ENCODE measurements at places on chromosomes 12 and 14.

DNA sequence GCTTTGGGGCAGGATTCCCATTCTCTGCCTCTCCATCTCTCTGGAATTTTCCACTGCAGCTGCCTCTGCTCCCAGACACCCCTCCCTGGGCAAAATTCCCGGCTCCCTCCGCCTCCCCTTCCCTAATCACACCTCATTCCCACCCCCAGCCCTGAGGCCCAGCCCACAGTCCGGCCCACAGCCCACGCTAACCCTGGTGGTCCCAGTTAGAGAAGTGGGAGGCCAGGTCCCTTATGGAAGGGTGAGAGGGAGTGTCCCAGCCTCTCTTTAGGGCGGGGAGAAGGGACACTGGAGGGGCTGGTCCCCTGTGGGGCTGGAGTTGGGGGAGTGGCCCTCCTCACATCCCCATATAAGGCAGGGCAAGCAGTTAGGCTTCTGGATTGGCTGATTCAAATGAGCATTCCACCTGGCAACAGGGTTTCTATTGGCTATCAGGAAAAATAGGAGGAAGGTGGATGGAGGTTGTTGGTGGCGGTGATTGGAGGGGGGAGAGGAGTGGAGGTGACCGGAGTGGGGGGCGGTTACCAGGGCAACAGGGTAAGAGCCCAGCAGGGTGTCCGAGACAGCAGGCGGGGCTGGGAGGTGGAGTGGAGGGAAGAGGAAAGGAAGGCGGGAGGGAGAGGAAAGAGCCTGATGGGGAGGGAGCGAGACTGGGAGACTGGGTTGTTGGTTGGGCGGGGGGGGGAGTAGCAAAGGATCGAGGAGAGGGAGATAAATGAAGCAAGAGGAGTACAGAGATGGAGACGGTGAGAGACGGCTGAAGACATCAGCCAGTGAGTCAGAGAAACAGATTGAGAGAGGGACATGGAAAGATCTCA is 1.9 kb upstream of the PTMS start:
- DNase-seq = peak; percentile 99

DNA sequence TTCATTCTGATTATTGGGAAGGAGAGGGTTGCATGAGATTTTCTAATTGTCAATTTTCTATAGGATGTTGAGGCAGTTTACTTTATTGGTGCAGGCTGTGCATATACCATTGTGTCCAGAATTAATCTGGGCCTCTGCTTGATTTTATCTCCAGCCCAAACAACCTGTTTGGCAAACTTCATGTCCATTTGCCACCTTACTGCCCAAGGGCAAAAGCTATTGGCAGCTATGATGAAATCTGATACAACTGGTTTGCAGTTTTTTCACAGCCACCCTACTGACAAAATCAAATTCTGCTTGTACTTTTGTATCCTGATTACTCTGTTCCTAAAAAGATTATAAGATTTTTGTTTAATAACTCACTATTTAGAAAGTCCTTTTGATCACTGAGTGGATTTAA is 789.2 kb upstream of the FBXO33 start:
- DNase-seq = no peak

- no peak for DNase-seq
Observed at GRCh38 chr14:37587131-37587803, 7.8 kb downstream of the FOXA1 start.

- no peak for DNase-seq
Observed at GRCh38 chr12:50220363-50220995, 53.3 kb upstream of the CERS5 start.

DNA sequence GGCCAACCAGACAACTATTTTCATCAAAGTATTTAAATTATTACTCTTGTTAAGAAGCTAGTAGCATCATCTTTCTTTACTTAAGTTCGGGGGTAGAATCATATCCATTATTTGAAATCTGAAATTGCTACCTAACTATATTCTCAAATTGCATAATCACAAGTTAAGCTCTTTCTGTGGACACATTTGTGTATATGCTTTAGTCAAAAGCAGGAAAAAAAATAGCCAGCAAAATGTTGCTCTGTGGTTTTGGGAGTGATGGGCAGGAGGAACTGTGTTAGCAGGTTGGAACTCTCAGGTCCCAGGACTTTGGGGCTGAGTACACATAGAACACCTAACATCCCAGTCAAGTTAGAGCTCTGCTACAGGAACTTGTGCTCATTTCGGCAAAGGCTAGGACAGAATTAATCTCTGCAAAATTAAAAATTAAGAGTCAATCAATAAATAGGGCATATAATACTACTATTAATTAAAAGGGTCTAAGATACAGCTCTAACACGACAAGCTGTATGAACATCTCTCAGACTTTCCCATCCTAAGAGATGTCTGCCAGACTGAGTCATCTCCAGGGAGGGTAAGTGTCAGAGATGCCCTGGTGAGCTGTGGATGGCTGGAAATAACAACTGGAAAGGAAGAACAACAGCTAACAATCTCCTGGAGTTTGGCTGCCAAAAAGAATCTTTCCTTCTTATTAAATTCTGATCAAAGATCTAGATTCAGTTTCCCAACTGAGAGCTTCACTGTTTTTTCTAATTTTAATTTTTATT is 203.5 kb upstream of the GZMB start:
- DNase-seq = no peak

DNA sequence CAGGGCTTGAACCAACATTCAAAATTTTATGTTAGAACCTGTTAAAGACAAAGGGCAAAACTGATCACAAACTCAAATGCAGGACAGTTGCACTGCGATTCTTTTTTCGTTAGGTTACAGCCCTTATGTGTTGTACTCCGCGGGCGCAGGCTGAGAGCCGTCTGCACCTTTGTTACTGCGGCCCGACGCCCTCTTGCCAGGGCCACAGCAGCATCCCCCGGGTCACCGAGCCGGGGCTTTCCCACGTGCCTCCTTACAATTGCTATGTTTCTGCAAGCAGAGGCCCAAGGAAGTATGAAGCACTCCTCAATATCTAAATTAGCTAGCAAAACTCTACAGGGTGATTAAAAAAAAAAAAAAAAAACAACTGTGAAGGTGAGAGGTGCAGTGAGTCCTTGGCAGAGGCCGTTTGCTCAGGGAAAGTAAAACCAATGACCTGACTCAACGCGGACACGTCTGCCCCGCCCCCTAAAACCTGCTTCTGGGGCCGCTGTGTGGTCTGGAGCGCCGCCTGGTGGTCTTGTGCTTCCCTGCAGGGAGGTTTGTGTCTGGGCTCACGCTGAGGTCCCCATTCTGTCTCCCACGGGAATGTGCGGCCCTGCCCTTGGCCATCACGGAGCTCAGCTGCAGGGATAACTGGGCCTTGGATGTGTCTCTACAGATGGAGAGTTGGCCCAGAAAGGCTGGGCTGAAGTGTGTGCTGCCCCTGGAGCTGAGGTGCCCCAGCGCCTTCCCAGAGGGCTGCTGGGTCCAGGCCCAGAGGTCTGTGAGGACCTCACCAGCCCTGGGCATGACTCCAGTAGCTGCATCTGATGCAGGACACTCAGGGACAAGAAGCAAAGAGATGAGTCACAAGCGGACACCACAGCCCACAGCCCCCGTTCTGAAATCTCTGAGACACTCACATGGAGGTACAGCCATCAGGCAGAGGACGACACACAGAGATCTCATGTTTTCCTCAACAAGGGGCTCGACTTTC is 418.5 kb downstream of the TMEM121 start:
- DNase-seq = peak; percentile 93

GRCh38 chr14:32312010-32312331 is 17.1 kb upstream of the AKAP6 start:
- no peak for DNase-seq

GRCh38 chr14:64754685-64755084 is 50.5 kb downstream of the PLEKHG3 start:
- no peak for DNase-seq

DNA sequence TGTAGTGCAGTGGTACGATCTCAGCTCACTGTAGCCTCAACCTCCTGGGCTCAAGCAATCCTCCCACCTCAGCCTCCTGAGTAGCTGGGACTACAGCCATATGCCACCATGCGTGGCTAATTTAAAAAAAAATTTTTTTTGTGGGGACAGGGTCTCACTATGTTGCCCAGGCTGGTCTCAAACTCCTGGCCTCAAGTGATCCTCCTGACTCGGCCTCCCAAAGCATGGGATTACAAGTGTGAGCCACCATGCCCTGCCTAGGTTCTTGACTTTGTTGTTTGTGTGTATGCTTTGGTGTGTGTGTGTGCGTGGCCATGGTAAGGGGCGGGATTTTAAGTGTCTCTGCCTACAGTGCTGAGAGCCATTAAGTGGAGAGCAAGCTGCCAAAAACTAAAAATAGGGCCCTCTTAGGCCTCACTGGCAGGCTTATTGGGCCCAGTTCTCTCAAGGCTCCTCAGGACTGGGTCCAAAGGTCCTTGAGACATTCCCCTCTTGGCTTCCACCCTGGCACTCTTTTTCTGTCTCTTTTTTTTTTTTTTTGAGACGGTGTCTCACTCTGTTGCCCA is 5.1 kb downstream of the COX14 start:
- no peak for DNase-seq

GRCh38 chr12:123148655-123149054 is 2.2 kb downstream of the PITPNM2 start:
- DNase-seq = no peak

DNA sequence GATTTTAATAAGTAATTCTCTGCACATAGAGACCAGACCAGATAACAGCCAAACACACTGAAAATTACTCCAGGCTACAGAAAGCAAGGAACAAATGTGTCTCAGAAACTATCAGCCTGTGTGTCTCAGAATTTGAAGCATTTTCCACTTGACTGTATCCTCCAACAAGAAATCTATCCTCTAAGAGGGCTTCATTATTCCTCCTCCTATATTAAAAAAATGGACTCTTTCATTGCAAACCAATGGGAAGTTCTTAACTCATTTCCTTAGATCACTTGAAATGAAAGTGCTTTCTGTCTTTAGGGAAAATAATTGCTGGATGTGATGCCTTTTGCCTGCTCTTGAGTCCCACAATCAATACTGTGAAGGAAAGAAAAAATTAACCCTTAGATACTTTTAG is 2.3 kb downstream of the ST8SIA1 start:
- DNase-seq = no peak

DNA sequence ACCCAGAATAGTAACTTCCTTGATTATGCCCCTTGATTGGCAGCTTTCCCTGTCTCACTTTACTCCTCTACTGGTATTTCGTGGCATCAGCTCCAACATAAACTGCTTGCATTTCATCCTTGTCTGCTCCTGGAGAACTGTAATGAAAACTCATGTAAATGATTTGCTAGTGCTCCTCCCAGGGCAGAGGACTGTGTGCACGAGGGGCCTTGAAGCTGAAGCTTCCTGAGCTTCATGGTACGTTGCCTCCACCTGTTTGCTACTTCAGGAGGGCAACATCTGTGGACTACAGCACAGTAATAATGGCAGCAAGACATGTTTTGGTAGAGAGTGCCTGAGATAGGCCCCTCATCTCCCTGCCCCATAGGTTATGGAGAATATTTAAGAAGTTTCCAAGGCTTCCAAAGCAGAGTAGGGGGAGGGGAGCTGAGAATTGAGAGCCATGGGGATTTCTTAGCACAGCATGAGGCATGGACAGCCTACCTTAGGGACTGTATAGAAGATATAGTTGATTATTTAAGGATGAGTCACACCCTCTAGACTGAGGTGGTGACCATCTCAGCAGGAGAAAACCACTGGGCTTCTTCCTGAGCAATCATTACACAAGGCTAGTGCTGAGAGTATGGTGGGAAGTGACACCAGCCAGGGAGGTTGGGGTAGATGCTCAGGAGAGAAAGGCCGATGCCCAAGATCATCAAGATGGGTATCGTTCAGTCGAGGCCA is 29.5 kb downstream of the CCDC198 start:
- DNase-seq = no peak

- no peak for DNase-seq
Observed at GRCh38 chr14:28361486-28361885, 405.1 kb upstream of the FOXG1 start.

DNA sequence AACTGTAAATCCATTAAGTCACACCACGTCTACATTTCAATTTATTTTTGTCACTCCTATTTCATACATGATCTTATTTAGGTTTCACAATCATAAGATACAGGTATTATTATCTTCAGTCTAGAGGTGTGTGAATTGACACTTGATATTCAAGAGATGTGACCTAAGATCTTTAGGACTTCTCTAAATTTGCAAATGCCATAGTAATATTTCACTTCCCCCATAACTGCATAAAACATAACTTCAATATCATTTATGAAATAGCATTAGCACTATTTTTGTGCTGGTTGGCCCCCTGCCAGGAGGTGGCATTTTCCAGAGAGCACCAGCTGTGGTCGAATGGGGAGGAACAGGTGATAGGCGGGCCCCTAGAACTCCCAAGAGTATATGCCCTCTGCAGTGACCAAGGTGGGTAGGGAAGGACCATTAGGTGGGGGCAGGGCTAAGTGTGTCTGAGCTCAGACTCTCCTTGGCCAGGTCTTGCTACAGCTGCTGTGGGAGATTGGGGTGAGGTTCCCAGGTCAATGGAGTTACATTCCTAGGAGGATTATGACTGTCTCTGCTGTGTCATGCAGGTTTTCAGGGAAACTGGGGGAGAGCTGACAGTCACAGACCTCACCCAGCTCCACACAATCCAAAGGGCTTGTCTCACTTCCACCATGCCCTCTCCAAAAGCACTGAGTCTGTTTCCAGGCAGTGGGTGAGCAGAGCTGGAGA is 49.2 kb upstream of the ERGIC2 start:
- no peak for DNase-seq

DNA sequence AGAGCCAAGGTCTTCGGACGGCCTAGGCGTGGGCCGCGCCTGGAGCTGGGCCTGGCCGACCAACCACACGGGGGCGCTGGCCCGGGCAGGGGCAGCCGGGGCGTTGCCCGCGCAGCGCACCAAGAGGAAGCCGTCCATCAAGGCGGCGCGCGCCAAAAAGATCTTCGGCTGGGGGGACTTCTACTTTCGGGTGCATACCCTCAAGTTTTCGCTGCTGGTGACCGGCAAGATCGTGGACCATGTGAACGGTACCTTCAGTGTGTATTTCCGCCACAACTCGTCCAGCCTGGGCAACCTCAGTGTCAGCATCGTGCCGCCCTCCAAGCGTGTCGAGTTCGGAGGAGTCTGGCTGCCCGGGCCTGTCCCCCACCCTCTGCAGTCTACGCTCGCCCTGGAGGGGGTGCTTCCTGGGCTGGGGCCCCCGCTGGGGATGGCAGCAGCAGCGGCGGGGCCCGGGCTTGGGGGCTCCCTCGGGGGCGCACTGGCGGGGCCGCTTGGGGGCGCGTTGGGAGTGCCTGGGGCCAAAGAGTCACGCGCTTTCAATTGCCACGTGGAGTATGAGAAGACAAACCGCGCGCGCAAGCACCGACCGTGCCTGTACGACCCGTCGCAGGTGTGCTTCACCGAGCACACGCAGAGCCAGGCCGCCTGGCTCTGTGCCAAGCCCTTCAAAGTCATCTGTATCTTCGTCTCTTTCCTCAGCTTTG is 4.4 kb upstream of the SHMT2 start:
- peak; percentile 88 for DNase-seq

GRCh38 chr14:32596390-32596789 is 267.3 kb downstream of the AKAP6 start:
- no peak for DNase-seq

DNA sequence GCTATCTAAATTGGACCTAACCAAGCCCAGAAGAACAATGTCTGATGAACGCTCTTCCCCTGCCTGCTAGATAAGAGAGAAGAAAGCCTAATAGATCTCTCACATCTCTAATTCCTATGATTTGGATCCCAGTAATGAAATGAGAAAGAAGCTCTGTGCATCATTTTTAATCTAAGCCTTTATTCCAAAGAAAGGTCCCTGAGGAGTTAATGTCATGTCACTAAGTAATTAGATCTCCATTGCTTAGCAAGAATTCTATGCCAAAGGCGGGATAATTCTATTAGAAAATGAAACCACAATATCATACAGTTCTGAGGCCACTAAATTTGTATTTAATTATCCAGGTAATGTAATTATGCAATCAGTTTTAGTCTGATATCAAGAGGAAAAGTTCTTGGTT is 74.2 kb upstream of the TMEM260 start:
- DNase-seq = no peak

All from ELF-1 (cell line).